ENCODE measurements at places on chromosomes 6 and 20. TPM values are rescaled to one million over a fixed set of nuclear protein-coding genes. Genes with fewer than 3 reads are reported as not detected.

DNA sequence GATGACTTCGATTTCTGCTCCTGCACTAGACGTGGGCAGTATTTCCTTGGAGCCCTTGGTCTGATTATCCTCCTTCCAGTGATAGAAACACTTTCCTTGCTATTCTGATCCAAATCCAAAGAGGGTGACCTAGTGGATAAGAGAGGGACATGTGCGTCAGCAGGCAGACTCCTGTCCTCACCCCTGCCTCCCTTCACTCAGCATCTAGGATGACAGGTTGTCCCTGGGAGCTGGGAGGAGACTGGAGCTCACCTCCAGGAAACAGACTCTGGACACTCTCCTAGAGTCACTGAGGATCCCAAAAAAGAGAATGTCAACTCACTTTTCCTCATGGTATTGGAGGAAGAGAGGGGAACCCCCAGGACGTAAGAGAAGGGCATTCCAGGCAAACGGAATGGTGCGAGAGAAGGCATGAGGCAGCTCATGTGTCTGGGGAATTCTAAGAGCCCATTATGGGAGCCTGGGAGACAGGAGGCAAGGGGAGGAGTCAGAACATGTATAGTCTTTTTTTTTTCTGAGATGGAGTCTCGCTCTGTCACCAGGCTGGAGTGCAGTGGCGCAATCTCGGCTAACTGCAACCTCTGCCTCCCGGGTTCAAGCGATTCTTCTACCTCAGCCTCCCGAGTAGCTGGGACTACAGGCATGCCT lies 2.2 kb downstream of the C20orf173 start:
- no peak for DNase-seq

DNA sequence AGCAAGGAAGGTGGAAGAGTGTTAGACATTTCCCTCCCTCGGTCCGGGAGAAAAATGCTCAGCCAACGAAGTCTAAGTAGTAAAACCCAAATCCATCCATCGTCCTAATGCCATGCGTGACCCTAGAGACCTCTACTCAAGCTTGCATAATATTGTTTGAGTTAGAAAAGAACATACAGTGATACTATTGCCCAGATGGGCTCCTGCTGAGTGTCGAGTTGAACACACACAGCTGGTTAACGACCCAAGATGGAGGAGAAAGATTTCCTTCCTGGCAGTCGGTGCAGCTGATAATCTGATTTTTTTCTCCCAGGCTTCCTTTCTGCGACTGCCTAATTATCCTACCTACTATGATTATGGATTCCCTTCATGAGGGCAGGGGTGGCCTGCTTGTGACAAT lies 164.4 kb upstream of the KCNG1 start:
- DNase-seq = no peak

Gene C20orf144
- total RNA-seq = not detected

- DNase-seq = no peak
These were observed 1.3 kb downstream of the PPP1R3G start for GRCh38 chr6:5086294-5086890.
